ENCODE measurements at places on chromosomes 16 and 17. TPM values are rescaled to one million over a fixed set of nuclear protein-coding genes. Genes with fewer than 3 reads are reported as not detected.

DNA sequence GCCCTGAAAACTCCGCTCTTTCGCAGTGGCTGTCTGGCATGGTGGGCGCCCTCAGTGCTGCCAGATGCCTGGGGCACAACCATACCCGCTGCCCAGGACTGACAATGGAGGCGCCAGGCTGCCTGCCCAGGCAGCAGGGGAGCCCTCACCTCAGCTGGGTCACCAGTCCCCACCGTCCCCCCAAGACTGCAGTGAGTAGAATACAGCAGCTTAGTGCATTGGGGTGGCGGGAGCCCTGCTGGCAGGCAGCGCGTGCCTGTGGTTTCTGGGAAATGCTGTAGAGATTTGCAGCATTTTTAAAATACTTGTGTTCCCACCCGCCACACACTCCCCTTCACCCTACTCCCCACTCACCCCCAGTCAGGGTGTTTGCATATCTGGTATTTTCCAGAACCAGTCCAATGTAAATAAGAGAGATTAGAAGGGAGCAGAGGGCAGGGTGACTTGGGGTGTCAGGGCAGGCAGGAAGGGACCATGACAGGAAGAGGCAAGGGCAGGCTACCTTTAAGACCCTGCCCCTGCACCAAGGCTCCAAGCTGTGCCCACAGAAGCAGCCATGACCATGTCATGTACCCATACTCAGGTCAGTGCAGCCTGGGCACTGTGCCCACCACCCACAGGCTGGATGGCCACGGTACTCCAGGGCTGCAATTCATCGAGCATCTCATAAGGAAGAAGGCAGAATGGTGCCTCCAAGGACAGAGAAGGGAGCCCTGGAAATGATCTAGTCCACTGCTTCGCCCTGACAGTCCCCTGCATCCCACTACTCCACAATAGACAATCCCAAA, 21.5 kb downstream of the MYO18A start:
- H3K36me3 ChIP-seq: no peaks in the 10 kb centered on the region
- peaks cover 60% of the 10 kb centered on the region for H3K4me1 ChIP-seq
- peak overlapping the region; percentile 93 for H3K27ac ChIP-seq
- H3K4me3 ChIP-seq: no peak overlapping the region
- DNase-seq: no peak
- H3K27me3 ChIP-seq: no peaks in the 10 kb centered on the region

DNA sequence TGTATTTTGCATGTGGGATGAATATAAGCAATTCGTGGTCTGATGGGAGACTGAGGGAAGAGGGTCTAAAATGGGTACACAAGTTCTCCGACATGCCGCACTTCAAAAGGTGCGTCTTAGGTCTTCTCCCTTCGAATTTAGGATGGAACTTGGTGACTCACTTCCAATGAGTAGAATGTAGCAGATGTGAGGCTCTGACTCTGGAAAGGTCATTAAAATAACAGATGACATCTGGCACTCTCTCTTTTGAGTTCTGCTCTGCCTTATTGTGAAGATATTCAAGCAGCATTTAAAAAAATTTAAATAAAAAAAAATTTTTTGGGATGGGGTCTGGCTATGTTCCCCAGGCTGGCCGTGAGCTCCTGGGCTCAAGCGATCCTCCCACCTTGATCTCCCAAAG, 92.7 kb downstream of the TMEM100 start:
- peaks cover 37% of the 10 kb centered on the region for H3K27me3 ChIP-seq
- no peak for DNase-seq
- no peak overlapping the region for H3K4me3 ChIP-seq
- no peaks in the 10 kb centered on the region for H3K4me1 ChIP-seq
- H3K27ac ChIP-seq: no peak overlapping the region
- no peaks in the 10 kb centered on the region for H3K36me3 ChIP-seq

- H3K4me1 ChIP-seq: no peaks in the 10 kb centered on the region
- peaks cover 5% of the 10 kb centered on the region for H3K27me3 ChIP-seq
- no peak overlapping the region for H3K27ac ChIP-seq
Measured at GRCh38 chr16:75943705-75944514, 217.6 kb upstream of the CPHXL start.

- no peak overlapping the region for H3K27ac ChIP-seq
- DNase-seq: peak; percentile 52
- no peak overlapping the region for H3K4me3 ChIP-seq
Measured at GRCh38 chr16:73878611-73879010, 418.0 kb upstream of the PSMD7 start.

- no peak overlapping the region for H3K4me3 ChIP-seq
- peaks cover 42% of the 10 kb centered on the region for H3K4me1 ChIP-seq
- no peak overlapping the region for H3K27ac ChIP-seq
- no peaks in the 10 kb centered on the region for H3K27me3 ChIP-seq
Measured at GRCh38 chr17:47937941-47938340, 3.4 kb upstream of the PNPO start.

- no peak overlapping the region for H3K4me3 ChIP-seq
- H3K27ac ChIP-seq: no peak overlapping the region
- H3K4me1 ChIP-seq: no peaks in the 10 kb centered on the region
- no peaks in the 10 kb centered on the region for H3K27me3 ChIP-seq
- no peaks in the 10 kb centered on the region for H3K36me3 ChIP-seq
Measured at GRCh38 chr17:33779234-33779591, 475.9 kb upstream of the CCL2 start.

CCDC200 gene
- not detected for total RNA-seq

HOXB6 gene
- total RNA-seq: 64.8 TPM

HCRT gene
- not detected for total RNA-seq

SLC16A13 gene
- 6.8 TPM for total RNA-seq

Data from HCT116 (cell line).